Progenitor cell of endocrine pancreas (in vitro differentiated cells): ENCODE measurements at places on chromosomes 11 and 22.

DNA sequence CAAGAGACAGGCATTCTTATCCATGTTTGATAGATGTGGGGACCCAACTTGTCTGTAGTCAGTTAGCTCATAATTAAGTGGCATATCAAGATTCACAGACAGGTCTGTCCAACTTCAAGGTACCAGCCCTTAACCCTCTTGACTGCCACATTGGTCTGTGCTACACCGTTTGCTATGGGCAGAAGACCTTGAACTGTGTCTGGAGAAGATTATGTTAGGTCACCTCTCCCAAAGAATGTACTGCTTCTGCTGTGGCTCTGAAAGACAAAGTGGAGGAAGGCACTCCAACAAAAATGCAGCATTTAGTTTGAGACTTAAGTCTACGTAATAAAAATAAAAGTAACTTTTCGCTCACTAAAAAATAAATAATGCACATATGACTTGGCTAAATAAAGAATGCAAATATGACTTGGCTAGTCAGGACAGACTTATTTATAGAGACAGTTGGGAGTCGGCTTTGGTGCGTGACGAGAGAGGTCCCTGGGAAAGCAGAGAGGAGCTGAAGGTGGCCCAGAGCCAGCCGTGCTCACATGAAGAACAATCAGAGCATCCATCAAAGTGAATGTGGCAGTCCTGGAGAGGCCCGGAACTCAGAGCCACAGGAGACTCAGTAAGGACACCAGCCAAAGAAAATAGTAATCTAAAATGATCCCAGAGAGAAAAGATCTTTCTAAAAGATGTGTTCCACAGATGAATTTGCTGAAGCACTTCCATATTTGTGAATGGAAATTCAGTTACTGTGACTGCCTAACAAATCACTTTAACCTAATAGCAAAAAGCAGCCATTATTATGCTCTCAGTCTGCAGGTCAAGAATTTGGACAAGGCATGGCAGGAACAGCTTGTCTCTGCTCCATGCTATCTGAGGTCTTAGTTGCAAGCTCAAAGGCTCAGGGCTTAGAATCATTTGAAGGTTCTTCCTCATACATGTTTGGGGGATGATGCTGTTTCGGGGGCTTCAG lies 35.0 kb downstream of the CWC15 start:
- no peak overlapping the region for H3K4me3 ChIP-seq
- DNase-seq: no peak
- no peaks in the 10 kb centered on the region for H3K36me3 ChIP-seq

GRCh38 chr11:120200677-120201076 lies 10.2 kb upstream of the OAF start:
- H3K4me3 ChIP-seq: no peak overlapping the region
- peaks cover 7% of the 10 kb centered on the region for H3K4me1 ChIP-seq
- H3K27me3 ChIP-seq: peaks cover 34% of the 10 kb centered on the region
- no peak for DNase-seq
- no peaks in the 10 kb centered on the region for H3K36me3 ChIP-seq
- H3K27ac ChIP-seq: no peak overlapping the region

DNA sequence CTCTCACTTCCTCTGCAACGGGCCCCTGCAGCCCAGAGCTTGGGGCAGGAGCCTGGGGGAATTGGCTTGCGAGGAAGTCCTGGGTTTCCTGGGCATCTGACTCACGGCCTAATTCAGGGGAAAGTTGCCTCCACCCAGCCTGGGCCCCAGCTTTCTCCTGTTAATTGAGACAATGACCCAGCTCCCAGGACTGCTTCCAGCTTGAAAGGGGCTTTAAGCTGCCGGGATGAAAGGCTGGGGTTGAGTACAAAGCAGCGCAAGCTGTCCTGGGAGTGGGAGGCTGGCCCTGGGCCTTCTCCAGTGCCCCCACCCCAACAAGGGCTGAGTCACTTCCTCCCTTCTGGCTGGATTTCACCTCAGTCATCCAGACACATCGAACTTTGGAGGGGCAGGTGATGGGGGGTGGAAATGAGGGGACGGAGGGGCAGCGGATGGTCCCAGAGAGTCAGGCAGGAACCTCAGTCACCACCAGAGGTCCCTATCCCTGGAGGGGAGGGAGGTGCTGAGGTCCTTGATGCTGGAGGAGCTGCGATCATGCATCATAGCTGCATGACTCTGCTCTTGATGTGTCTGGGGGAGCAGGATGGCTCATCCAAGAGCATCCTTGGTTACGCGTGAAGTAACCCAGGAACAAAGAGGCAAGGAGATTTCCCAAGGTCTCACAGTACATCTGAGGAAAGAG lies 30.1 kb upstream of the OAF start:
- peaks cover 24% of the 10 kb centered on the region for H3K27me3 ChIP-seq
- no peak overlapping the region for H3K4me3 ChIP-seq
- no peak for DNase-seq
- H3K27ac ChIP-seq: no peak overlapping the region
- peaks cover 19% of the 10 kb centered on the region for H3K4me1 ChIP-seq

- H3K4me3 ChIP-seq: no peak overlapping the region
- no peaks in the 10 kb centered on the region for H3K27me3 ChIP-seq
- no peak for DNase-seq
- H3K36me3 ChIP-seq: no peaks in the 10 kb centered on the region
- no peaks in the 10 kb centered on the region for H3K4me1 ChIP-seq
These were observed 82.3 kb downstream of the JRKL start for GRCh38 chr11:96472085-96472484.
